ENCODE measurements at places on chromosomes 1 and 21.

GRCh38 chr1:202615501-202616354 lies 94.5 kb downstream of the SYT2 start:
- peak; percentile 95 for DNase-seq

DNA sequence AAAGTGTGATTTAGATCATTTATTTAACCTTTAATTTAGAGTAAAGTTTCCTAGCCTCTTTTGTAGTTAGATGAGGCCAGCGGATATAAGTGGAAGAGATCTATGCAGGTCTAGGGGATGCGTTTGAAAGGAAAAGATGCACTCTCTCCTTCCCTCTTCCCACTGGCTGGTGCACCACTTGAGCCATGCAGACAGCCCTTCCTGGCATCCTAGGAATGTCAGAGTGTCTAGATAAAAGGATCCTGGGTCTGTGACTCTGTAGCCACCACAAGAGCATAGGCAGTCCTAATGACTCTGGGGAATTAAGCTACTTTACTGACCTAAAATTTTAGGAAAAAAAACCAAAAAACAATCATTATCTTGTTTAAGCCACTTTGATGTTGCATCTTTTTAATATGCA lies 16.0 kb upstream of the STUM start:
- no peak for DNase-seq

- no peak for DNase-seq
These were observed 200.7 kb downstream of the FGGY start for GRCh38 chr1:59497616-59498015.

DNA sequence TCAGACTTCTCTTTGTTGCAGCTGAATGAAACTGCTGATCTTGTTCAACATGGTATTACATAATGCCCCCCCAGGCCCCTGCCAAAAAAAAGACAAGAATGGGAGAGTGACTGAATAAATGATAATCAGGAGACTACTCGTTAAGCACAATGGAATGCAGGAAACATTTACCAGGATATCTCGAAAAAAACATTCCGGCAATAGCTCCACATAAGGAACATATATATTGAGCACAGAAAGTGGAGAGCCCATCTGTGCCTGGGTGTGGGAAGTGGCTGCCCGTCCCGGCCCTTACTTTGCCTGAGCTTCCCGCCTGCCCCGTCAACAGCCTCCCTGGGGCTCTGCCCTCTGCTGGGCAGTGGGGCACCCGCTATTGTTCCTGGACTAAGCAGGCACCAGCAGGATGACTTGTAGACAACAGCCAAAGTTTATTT lies 13.3 kb downstream of the TRIM11 start:
- peak; percentile 14 for DNase-seq

- peak; percentile 35 for DNase-seq
These were observed 18.8 kb downstream of the PIK3C2B start for GRCh38 chr1:204475656-204476432.

- DNase-seq: no peak
These were observed 16.9 kb downstream of the NRDC start for GRCh38 chr1:51861669-51862068.

- DNase-seq: no peak
These were observed 47.9 kb downstream of the RWDD3 start for GRCh38 chr1:95281781-95282517.

- no peak for DNase-seq
These were observed 4.6 kb downstream of the TMOD4 start for GRCh38 chr1:151171190-151171589.

- no peak for DNase-seq
These were observed 23.8 kb downstream of the THEM4 start for GRCh38 chr1:151885479-151885878.

- DNase-seq: no peak
These were observed 274.9 kb downstream of the RRAGC start for GRCh38 chr1:38584448-38585355.

- DNase-seq: peak; percentile 53
These were observed 621.0 kb upstream of the NCAM2 start for GRCh38 chr21:20377250-20377649.

- no peak for DNase-seq
These were observed 269.2 kb downstream of the SDCCAG8 start for GRCh38 chr1:243525085-243525487.

DNA sequence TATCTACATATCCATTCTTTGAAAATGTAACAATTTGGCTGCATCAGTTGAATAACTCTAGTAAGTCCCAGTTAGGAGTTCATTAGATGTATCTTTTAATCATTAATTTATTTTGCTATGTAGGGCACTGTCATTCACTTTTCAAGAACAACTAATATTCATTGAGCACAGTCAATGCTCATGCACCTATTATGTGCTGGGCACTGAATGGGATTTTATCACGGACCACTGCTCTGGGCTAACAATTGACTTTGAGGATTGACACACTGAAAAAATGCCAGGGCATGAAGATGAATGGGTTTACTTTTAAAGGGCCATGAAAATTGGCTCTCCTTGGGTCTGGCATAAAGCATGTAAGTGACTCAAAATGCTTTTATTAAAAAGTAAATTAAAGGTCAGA lies 375.2 kb downstream of the PLPP3 start:
- no peak for DNase-seq

DNA sequence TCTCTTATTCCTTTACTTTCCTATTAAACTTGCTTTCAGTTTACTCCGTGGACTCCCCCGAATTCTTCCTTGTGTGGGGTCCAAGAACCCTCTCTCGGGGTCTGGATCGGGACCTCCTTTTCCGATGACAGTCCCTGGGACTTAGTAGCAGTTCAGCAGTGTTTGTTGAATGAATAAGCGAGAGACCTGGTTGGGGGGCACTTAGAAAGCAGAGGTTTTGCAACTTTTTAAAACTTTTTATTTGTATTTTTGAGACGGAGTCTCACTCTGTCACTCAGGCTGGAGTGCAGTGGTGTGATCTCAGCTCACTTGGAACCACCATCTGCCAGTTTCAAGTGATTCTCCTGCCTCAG lies 2.1 kb upstream of the ANKRD65 start:
- no peak for DNase-seq

DNA sequence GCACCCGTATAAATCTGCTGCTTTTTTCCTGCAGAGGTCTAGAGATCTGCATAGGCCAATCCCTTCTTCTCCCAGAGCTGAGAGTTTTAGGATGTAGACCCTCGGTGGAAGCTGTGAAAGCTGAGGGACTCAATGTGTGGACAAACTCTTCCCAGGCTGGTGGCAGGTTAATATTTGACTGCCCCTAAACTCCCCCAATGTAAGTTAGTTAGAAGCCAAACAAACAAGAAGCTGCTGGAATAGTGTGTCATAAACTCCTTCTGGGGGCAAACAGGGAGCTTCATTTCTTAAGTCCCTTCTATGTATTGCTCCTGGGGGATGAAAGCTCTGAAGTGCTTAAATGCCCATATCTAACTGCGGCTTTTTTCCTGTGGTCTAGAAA lies 72.3 kb downstream of the SCMH1 start:
- DNase-seq: no peak

DNA sequence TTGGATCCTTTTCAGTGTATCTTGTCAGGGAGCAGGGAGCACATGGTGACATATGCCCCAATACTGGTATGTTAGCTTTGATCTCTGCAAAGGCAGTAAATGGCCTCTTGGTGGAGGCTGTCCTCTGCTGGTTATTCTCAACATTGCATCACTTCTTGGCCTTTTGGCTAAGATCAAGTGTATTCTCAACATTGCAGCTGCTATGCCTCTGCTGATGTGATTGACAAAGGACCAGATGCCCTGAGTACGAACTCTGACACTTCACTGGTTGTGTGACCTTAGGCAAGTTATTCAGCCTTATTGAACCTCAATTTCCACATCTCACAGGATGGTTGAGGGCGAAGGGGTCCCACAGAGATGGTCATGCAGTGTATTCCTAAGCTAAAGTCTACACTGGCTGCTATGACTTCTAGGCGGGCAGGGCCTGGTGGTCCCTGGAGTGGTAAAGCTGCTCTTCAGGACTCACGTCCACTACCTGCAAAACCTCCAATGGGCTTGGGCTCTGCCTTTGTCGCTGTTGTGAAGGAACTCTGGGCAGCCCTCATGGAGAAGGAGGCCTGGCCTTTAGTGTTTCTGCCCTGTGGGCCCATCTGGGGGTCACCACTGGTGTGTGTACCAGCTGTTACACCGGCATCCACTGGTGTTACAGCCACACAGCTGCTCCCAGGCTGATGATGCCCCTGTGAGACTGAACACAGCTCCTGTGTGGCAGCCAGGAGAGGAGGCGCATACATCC lies 64.8 kb downstream of the DNTTIP2 start:
- peak; percentile 73 for DNase-seq

GRCh38 chr1:85553416-85554335 lies 26.9 kb upstream of the CCN1 start:
- no peak for DNase-seq

DNA sequence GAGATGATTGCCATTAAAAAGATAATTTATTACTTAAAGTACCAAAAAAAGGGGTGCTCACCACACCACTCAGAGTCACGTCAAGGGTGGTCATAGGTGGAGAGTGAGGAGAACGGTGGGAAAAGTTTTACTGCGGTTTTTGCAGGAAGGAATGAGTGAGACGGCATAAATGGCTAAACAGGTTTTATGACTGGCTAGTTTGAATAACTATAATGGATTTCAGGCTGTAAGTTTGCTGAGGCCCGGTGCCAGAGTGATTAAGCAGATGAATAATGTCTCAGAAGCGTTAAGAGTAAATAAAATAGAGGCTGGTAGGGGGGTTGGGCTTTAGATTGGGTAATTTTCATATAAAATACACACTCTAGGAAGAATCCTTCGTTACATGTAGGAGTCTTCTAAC lies 1337.8 kb downstream of the AMY1C start:
- no peak for DNase-seq

DNA sequence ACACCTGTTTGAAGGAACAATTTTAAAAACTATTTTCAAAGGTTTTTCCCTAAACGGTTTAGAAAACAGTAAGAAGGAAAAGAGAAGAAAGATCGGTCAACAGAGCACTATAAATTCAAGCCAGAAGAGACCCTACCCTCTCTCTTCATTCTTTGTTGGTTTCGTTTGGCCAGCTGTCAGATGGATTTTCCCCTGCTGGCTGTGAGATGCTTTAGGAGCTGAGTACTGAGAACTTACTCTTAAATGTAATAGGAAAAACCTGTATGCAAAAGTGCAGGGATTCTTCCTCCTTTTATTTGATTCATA lies 1.3 kb upstream of the TXNIP start:
- no peak for DNase-seq

DNA sequence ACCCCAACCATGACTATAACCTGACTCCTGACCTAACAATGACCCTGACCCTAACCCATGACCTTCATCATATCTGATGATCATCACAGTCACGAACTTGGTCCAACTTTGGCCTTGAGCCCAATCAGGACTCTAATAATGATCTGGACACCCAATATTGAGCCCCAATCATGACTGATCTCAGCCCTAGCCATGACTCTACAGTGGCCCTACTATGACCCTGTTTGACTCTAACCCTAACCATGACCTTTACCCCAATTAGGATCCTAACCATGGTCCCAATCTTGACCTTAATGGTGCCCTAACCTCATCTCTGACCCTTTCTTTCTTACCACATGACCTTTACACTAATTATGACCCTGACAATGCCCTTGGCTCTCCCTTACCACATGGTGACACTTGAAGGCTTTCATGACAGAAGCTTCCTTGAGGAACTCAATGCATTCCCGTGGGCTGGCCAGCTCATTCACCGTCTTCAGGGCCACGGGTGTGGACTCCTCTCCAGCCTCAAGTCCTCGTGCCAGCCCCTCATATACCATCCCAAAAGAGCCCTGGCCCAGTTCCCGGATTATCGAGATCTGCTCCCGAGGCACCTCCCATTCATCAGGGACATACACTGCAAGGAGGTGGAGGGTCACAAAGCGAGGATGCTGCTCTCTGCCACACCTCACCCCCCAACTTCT lies 16.2 kb downstream of the INSRR start:
- no peak for DNase-seq

GRCh38 chr1:241637604-241638003 lies 2.6 kb downstream of the CHML start:
- peak; percentile 69 for DNase-seq

All from inflammatory macrophage treated with lipopolysaccharide for 1 hour (primary cell).